Fibroblast of the aortic adventitia (primary cell): ENCODE measurements at places on chromosomes 3 and 15. TPM values are rescaled to one million over a fixed set of nuclear protein-coding genes. Genes with fewer than 3 reads are reported as not detected.

MYO1E gene
- 93.5 and 147 TPM in 2 replicates for total RNA-seq

NDN gene
- 28.4 and 89.0 TPM in 2 replicates for total RNA-seq

SLC9C1 gene
- 0.33 and 0.45 TPM in 2 replicates for total RNA-seq

AHSG gene
- total RNA-seq: not detected in 2 replicates

FILIP1L gene
- 15.2 and 34.3 TPM in 2 replicates for total RNA-seq

RBM15B gene
- 28.6 and 32.5 TPM in 2 replicates for total RNA-seq

SUCNR1 gene
- 0.25 and 4.5 TPM in 2 replicates for total RNA-seq

SLC12A8 gene
- 13.4 and 15.5 TPM in 2 replicates for total RNA-seq

C3orf80 gene
- 0.63 and 1.8 TPM in 2 replicates for total RNA-seq

CALML4 gene
- 2.6 and 2.7 TPM in 2 replicates for total RNA-seq

AADACL2 gene
- total RNA-seq: 0.90 TPM in 1 of 2 replicates, not detected in the other

OGG1 gene
- total RNA-seq: 32.1 and 55.0 TPM in 2 replicates

STAC gene
- total RNA-seq: 2.1 and 14.8 TPM in 2 replicates

CCR4 gene
- total RNA-seq: under 0.01 TPM in 1 of 2 replicates, not detected in the other

PTPRG gene
- total RNA-seq: 27.6 and 52.0 TPM in 2 replicates

PLSCR5 gene
- total RNA-seq: not detected in 2 replicates

PFKFB4 gene
- 4.7 and 6.1 TPM in 2 replicates for total RNA-seq

MESP1 gene
- 0.45 and 0.49 TPM in 2 replicates for total RNA-seq

TMEM87A gene
- total RNA-seq: 71.5 and 79.8 TPM in 2 replicates

GALNT15 gene
- 10.9 and 22.0 TPM in 2 replicates for total RNA-seq

CELSR3 gene
- total RNA-seq: 0.81 and 0.98 TPM in 2 replicates

FAM3D gene
- not detected in 2 replicates for total RNA-seq

UBAP1L gene
- total RNA-seq: 2.1 and 3.8 TPM in 2 replicates

SCAMP5 gene
- 1.1 and 2.2 TPM in 2 replicates for total RNA-seq

WDR72 gene
- total RNA-seq: not detected in 2 replicates

KCNMB2 gene
- 0.41 TPM in 1 of 2 replicates, not detected in the other for total RNA-seq

DUOX1 gene
- not detected in 2 replicates for total RNA-seq

KLHDC8B gene
- 23.8 and 91.7 TPM in 2 replicates for total RNA-seq

CACNA2D3 gene
- total RNA-seq: 0.45 TPM in 1 of 2 replicates, not detected in the other

FSTL1 gene
- total RNA-seq: 765 and 870 TPM in 2 replicates

KLHL40 gene
- not detected in 2 replicates for total RNA-seq

MINDY2 gene
- 11.9 and 25.8 TPM in 2 replicates for total RNA-seq

TRIM42 gene
- total RNA-seq: not detected in 2 replicates

LMAN1L gene
- total RNA-seq: not detected in 2 replicates

ZMYND10 gene
- 0.81 and 0.82 TPM in 2 replicates for total RNA-seq

TKT gene
- total RNA-seq: 265 and 457 TPM in 2 replicates

KNG1 gene
- not detected in 2 replicates for total RNA-seq

EPHB3 gene
- 2.5 and 4.7 TPM in 2 replicates for total RNA-seq
